ENCODE measurements at places on chromosomes 3 and 15.

GRCh38 chr15:35061161-35061824 is 23.8 kb downstream of the NANOGP8 start:
- no peak for DNase-seq

DNA sequence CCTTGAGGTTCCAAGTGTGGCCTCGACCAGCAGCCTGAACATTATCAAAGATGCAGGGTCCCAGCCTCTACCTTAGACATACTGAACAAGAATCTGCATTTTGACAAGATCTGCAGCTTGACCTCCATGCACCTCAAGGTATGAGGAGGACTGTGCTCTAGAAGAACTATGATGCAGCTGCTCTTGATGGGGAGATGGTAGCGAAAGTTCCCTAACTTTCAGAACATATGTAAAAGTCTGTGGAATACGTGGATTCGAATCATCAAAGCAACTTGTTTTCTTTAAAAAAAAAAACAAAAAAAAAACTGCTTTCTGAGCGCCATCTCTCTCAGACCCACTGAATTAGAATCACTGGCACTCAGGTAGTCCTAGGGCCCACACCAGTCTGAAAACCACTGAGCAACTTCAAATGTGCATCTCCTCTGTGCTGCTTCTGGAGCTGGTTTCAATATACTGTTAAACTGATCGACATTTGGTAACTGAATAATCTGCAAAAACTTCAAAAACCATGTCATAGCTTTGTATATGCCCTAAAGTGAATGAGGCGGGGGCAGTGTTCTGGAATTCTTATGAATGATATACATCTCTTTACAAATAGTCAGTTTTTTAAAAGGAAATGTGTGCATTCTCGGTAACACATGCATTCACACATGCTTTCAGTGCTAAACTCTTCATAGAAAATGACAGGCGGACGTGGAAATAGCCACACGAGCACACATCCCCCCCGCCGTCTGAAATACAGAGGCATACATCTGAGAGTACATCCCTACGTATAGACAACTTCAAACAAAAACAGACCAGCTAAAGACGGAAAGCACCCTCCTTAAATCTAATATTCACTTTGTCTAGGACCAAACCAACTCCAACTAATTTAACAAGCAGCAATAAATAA is 128.8 kb downstream of the FOXP1 start:
- DNase-seq, result no peak

- no peak for DNase-seq
These were observed 27.5 kb upstream of the LCTL start for GRCh38 chr15:66593219-66593780.

DNA sequence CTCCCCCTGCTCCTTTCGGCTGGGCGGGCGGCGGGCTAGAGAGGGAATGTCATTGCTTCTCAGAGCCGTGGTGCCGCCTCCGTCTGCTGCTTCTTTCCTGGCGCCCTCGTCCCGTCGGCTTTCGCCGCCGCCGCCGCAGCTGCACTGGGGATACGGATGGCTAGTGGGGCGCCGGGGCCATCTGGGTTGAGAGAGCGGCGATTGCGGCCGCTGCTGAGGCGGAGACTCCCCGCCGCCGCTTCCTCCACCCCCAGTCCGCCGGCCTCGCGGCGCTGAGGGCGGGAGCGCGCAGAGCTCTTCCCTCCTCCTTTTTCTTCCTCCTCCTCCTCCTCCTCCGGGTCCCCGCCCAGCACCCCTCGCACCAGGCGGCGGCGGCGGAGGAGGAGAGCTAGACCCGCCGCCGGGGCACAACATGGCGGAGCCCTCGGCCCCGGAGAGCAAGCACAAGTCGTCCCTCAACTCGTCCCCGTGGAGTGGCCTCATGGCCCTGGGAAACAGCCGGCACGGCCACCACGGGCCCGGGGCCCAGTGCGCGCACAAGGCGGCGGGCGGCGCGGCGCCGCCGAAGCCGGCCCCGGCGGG is at the start of gene STT3B:
Gene STT3B, plus strand, starts transcription at position 339 of the 582 bp plus-strand sequence. Its CDS starts 74 bp downstream, at position 413.
- peak; percentile 92 for DNase-seq

DNA sequence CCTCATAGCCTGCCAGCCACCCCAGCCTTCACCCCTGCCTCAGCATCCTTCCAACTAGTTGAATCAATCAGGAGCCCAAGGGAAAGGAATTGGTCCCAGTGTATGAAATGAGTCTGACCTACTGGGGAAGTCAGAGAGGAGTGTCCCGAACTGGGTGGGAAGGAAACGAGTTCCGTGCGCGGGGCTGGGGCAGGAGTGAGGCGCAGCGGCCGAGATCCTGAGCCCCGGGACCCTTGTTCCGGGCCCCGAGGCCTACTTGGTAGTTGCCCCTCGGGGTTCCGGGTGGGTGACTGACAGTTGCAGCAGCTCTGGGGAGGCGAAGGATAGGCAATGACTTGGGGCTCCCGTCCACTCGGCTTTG is 1.1 kb upstream of the PLCL2 start:
- DNase-seq, result no peak

GRCh38 chr3:110164632-110165369 is 827.5 kb upstream of the DPPA4 start:
- DNase-seq, result no peak

GRCh38 chr15:73987681-73988444 is 4.2 kb downstream of the STOML1 start:
- DNase-seq, result no peak

GRCh38 chr15:70190965-70191364 is 93.2 kb upstream of the TLE3 start:
- DNase-seq, result no peak
